ENCODE measurements at places on chromosomes 7 and 10.

DNA sequence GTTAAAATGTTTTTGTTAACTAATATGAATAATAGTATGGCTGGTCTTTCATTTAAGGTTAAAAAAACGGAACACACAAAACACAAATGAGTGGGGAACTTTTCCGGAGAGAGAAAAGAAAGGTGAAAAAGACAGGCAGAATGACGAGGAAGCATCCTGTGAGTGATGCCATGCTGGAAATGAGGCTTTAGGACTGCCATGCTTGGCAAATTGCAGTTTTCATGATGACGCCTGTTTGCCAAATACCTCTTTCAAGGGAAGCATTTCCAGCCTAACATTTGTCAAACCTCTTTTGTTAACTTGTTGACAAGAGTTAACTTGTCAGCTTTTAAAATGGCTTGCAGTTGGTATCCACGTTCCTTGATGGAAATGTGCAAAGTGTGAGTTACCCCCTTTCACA, 127.5 kb downstream of the RSU1 start:
- no peak for DNase-seq

DNA sequence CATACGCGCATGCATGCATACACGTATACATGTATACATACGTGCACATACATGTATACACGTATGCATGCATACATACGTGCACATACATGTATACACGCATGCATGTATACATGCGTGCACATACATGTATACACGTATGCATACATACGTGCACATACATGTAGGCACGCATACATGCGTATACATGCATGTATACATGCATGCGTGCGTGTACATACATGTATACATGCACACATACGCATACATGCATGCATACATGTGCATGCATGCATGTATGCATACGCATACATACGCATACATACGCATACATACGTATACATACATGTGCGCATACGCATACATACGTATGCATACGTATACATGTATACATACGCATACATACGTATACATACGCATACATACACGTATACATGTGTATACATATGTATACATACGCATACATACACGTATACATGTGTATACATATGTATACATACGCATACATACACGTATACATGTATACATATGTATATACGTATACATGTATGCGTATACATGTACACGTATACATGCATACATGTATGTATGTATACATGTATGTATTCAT, 19.0 kb upstream of the MTURN start:
- DNase-seq, result no peak

DNA sequence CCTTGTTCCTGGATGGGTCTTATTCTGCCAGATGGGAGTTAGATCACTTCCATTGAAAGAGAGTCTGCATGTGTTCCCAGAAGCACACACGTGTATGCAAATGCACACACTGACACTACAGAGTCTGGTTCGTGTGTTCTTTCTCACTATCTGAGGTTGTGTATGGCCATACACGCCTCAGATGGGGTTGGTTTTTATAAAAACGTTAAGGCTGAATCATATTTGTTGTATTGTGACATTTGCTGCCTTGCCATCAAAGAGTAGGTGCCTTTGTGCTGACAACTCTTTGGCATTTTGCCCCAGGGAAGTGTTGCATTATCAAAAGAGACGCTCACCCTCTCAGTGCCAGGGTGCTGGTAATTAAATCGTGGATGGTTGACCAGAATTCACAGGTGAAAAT, 37.7 kb upstream of the HDAC9 start:
- DNase-seq, result no peak

DNA sequence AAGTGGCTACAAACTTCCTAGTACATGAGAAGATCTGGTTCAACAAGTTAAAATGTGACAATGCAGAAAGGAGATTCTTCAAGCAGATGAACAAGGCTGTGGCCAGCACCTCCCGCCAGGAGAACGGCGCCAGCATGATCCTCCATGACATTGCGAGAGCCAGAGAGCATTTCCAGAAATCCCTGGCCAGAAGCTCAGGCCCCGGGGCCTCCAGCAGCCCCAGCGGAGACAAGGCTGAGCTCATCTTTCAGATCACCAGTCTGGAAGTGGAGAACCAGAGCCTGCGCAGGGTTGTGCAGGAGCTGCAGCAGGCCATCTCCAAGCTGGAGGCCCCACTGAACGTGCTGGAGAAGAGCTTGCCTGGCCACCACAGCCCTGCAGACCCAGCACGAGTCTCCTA, 40.1 kb upstream of the ZNF273 start:
- no peak for DNase-seq

DNA sequence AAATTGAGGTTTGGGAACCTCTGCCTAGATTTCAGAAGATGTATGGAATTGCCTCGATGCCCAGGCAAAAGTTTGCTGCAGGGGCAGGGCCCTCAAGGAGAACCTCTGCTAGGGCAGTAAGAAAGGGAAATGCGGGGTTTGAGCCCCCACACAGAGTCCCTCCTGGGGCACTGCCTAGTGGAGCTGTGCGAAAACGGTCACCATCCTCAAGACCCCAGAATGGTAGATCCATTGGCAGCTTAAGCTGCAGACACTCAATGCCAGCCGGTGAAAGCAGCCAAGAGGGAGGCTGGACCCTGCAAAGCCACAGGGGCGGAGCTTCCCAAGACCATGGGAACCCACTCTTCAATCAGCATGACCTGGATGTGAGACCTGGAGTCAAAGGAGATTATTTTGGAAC, 15.0 kb upstream of the TFEC start:
- no peak for DNase-seq

DNA sequence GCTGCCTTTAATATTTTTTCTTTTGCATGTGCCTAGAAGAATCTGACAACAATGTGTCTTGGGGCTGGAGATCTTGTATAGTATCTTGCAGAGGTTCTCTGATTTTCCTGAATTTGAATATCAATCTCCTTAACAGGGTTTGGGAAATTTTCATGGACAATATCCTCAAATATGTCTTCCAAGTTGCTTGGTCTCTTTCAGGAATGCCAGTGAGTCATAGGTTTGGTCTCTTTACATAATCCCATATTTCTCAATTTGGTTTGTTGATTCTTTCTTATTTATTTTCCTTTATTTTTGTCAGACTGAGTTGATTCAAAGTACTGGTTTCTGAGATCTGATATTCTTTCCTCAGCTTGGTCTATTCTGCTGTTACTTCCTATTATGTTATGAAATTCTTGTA, 208.7 kb upstream of the GLI3 start:
- no peak for DNase-seq

DNA sequence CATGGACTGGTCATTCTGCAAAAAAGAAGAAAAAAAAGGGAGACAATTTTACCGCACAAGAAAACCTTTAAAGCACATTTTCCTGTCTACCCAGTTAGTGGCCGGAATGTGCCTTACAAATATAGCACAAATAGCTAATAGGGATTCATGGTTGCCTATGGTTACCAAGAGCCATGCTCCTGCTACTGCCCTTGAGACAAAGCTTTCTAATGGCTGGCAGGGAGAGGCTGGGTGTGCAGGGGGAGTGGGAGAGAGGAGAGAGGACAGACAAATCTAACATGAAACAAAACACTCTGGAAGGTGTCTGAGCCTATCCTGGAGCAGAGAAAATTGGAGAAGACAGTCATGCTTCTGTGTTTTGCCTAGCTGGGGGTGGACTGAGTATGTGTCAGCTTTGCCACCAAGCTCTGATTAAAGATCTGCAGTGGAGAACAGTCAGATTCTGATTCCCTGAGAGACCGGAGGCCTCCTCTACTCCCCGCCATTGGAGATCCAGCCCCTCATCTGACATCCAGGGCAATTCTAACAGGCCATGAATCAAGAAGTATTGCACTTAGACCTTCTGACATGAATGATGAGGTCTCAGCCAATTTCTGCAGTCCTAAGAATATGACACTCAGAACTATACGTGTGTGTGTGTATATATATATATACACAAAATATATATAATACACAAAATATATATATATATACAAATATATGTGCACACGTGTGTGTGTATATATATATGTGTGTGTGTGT, 80.2 kb downstream of the PRTFDC1 start:
- no peak for DNase-seq

DNA sequence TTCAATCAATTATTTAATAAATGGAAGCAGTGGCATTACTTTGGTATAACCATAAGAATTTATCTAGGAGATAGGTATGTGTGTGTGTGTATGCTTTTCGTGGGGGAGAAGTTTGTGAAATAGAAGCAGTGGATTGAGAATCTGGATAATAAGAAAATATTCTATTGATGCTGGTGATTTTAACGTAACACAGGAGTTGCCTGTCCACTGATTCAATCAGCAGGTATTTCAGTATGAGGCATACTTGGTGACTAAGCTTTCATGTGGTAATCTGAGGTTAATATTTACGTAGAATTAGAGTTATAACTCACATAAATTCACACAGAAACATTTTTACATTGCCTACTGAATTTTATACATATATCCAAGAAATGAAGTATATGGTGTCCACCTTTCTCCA, 568.0 kb downstream of the ZWINT start:
- no peak for DNase-seq

GRCh38 chr10:50991456-50992355, 82.6 kb upstream of the PRKG1 start:
- no peak for DNase-seq

DNA sequence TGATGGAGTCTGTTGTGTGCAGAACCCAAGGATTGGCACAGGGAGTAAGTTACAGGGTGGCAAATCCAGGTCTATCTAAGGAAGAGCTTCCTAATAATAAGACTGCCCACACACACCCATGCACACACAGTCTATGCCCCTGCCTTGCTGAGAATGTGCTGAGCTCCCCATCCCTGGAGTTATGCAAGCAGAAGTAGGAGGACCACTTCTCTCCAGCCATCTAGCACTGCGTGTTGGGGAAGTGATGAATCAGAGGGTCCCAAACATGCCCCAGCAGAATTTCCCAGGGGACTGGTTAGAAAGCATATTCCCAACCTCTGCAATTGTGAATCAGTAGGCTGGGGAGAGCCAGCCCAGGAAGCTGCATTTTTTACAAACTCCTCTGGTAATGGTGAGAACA, 117.2 kb downstream of the CDH23 start:
- no peak for DNase-seq

GRCh38 chr7:98294798-98295382, 13.4 kb downstream of the BRI3 start:
- DNase-seq, result no peak

- no peak for DNase-seq
Observed at GRCh38 chr7:106763717-106764116, 101.4 kb upstream of the PIK3CG start.

DNA sequence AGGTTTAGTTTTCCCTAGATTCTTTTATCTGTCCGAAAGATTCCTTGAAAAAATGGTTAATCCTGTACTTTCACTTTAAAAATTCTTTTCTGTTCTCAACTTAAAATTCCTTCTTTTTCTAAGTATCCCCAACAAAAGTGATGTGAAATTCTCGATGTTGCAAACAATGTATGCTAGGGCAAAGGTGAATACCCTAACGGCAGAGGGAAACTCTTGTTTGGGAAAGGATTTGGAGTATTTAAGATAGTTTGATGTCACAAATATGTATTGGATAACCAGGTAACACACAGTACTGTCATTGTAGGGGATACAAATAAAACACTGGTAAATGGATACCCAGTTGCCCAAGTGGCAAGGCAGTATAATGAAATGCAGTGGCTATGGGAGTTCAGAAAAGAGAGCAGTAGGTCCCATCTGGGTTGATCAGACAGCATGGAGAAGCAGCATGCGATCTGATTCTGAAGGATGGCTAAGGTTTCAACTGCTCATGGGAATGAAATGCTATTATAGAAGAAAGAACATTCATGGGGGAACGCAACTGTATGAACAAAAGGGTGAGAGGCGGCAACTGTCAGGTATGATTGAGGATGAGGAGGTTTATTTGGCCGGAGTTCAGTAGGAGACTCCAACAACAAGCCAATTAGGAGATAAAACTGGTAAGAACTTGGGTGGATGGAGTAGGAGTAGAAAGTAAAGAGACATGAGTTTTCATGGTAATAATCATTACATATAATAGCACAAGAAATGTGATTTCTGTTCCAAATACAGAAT, 3.2 kb upstream of the EPC1 start:
- no peak for DNase-seq

- no peak for DNase-seq
Observed at GRCh38 chr10:44854693-44855350, 56.3 kb upstream of the TMEM72 start.

DNA sequence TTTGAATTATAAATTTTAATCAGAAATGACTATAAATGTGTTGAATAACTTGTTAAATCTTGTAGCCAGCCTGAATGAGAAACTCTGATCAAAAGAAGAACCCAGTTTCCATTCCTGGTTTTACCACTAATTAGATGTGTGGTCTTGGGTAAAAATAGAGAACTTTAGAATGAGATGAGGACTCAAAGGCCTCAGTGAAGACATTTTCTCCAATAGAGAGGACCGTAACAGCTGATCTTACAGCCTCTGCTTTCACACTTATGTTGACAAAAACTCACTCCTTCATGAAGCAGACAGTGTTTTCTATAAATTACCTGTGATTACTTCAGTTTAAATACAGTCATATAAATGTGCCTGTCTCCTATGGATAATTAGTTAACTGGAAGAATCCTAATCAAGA, 200.1 kb upstream of the MEOX2 start:
- DNase-seq, result no peak

DNA sequence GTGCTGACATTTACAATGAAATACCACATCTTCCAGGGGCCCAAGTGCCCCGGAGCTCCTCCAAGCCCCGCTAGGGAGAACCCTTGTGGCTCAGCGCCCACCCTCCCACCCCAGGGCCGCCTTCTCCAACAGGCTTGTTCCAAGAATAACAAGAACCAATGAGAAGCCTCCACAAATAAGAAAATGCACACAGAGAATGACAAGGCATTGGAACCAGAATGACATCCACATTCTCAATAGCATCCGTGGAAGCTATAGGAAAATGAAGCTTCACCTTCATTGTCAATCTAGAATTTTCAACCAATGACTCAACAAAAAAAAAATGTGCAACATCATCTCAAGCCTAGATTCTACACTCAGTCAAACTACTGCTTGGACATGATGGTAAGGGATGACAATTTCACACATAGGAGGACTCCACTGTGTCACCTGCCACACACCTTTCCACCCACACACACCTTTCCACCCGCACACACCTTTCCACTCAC, 50.4 kb upstream of the PPP2R2D start:
- DNase-seq, result no peak

GRCh38 chr10:45023426-45023825, 22.7 kb downstream of the ZNF22 start:
- no peak for DNase-seq

GRCh38 chr7:42237811-42238541, 967 bp upstream of the GLI3 start:
- DNase-seq, result no peak

DNA sequence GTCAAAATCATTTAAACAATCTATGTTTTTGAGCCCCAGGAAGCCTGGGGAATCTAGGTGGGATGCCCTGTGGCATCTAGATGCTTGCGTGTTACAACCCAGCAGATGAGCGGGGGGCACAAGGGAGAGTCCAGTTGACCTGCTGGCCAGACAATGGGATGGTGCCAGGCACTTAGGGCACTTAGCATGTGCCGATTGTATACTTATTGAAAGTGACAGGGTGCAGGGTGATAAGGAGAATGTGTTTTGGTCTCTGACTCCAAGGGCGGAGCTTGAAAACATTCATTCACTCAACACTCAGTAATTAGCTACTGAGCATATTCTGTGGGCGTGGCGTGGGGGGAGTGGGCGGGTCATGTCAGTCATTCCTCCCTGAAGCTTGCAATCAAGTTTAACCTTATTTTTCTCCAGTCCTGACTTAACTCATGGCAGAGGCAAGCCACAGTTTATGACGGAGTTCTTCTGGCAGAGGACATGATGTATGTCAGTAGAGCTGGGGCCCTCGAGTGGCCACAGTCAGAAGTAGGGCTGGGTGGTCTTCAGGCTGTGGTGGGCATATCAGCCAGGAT, 115.1 kb downstream of the PRKCQ start:
- no peak for DNase-seq

GRCh38 chr7:88801046-88801445, 5.5 kb upstream of the TEX47 start:
- DNase-seq, result no peak
